Stimulated activated CD4-positive, alpha-beta T cell treated with anti-CD3 and anti-CD28 coated beads, Interleukin-4, amount 100 ng/mL, for 48 hours (primary cell): ENCODE measurements at places on chromosomes 2 and 18.

DNA sequence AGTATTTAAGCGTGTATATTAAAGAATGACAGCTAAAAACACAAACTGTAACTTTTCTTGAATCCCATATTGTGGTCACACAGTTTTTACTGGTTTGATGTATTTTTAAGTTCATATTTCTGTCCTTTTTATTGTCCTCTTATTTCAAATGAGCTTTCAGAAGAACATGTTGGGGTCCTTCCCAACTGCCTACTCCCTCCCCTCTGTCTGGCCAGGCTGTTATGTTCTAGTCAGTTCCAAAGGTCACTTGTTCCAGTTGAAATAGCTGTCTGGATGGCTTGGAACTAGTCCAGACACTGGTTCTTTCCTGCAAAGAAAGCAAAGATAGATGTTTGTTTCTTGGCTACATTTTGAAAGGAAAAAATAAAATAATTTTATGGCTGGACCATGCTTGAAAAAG is 306.9 kb downstream of the GULP1 start:
- no peak for DNase-seq

DNA sequence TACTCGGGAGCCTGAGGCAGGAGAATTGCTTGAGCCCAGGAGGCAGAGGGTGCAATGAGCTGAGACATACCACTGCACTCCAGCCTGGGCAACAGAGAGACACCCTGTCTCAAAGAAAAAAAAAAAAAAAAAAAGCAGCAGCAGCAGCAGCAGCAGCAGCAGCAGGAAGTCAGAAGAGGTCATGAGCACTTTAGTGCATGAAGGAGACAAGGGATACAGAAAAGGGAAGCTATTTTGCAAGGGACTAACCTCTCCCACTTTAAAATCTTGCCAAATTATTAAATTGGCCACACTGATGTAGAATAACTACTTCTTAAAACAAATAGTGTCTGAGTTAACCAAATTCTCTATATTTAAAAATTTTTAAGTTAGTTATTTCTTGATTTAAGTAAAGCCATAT is 113.4 kb upstream of the PDE1A start:
- no peak for DNase-seq

DNA sequence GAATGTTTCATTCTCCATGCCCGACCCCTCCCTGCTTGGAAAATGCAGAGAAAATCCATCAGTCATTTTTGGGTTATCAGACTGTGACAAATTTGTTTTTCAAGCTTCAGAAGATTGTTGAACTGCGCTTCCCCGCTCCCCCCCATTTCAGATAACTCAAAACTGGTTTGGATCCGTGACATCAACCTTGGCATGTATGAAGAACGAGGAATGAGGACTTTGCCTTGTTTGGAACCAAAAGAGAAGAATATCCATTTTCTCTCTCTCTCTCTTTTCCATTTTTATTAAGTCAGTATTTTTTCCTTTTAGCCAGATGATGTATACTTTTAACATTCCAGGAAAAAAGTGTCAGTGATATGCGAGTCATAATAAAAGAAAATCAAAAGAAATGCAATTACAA is 171.6 kb downstream of the BCL2 start:
- no peak for DNase-seq

DNA sequence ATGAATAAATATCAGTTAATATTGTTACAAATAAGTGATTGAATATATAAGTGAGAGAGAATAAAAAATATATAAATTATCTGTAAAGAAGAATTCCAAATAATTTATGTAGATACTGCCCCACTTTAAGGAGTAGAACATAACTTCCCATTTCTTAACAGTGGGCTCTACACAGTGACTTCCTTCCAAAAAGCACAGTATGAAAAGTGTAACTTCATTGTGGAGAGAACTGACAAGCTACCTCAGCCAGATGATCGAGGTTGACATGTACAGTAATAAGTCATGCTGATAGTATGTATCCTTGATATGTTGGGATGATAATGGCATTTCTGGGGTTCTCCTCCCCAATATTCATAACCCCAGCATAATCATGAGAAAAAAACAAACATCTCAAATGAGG is 191.9 kb upstream of the FN1 start:
- no peak for DNase-seq

- no peak for DNase-seq
Observed at GRCh38 chr2:230941202-230942180, 16.4 kb upstream of the GPR55 start.

- DNase-seq: no peak
Observed at GRCh38 chr18:69992776-69993175, 45.1 kb upstream of the CD226 start.

- DNase-seq: no peak
Observed at GRCh38 chr2:134020608-134021007, 233.3 kb upstream of the MGAT5 start.

GRCh38 chr2:145299368-145299767 is 779.4 kb upstream of the ZEB2 start:
- DNase-seq: no peak

DNA sequence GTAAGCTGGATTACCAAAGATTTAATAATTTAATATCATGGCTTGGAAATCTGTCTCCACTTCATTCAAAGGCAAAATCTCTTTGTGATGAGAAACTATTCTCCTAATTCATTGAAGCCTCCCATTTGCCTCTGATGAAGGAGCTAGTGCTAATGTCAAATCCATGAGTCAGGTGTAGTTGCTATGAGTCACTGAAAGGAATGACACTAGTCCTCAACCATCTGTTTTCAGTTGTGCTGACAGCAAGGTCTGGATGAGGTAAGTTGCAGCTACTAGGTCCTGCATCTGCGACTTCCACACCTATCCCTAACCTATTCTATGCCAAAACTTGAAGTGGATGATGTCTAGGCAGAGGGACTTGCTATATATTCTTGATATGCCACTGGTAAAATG is 324.0 kb upstream of the UBE2E3 start:
- no peak for DNase-seq

GRCh38 chr18:50816419-50817166 is 3.2 kb downstream of the MRO start:
- no peak for DNase-seq

DNA sequence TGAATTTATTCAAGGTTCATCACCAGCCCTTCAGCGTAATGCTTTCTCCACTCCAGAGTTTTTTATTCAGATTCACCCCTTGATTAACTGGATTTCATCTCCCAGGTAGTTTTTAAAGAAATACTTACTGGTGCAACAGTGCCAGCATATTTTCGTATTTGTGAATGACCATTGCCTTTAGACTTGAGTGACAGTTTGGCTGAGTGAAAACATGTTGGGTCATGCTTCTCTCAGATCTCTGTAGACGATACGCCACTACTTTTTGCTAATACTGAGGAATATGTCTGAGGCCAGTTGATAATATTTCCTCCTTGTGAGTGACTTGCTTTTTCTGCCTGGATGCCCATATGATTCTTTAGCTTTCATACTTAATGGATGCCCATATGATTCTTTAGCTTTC is 51.5 kb downstream of the CYP26B1 start:
- no peak for DNase-seq

- DNase-seq: no peak
Observed at GRCh38 chr2:239667431-239667985, 266.7 kb upstream of the HDAC4 start.

DNA sequence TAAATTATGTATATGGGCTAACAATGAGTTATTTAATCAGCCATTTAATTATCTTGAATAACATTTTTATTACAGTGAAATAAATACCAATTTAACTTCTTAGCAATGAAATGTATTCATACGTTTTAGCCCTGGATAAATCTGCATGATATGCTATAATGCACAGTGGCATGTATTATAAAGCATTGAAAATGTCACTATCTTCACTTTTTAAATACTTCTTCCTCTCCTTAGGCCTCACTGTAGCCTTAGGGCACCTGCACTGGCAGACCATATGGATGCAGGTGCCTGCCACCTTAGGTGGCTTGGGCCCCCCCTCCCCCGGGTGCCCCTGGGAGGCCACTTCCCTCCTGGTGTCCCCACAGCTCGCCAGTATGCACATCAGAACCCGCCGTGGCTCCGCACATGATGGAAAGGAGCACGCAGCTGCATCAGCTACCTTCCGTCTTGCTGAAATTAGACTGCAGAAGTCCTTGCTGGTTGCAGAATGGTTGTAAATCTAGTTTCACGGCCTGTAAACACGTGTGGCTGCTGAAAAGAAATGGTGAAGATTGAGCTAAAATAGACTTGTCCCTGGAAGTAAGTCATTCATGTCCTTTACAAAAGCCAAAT is 56.7 kb downstream of the ADI1 start:
- DNase-seq: no peak

DNA sequence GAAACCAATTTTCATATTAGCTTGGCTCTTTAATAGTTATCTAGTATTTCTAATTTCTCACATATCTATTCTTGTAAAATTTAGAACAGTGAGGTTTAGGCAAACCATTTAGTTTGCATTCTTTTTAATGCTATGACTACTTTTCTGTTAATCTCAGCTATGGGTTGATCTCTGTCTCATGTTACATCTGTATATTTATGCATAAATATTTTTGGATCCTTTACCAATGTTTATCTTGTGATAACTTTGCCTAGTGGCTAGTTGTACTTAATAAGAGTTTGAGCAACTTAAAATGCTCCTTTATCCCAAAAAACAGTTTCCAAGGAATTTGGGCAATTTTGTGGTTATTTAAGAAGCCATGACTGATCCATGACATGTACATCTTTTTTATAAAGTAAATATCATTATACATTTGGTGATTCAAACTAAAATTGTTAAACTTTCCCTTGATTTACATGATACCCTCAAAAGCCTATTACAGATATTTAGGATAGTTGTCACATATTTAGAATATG is 86.3 kb downstream of the R3HDM1 start:
- DNase-seq: no peak

GRCh38 chr18:32530947-32531651 is 60.4 kb upstream of the GAREM1 start:
- DNase-seq: no peak

GRCh38 chr2:65017335-65017734 is 28.1 kb downstream of the SLC1A4 start:
- no peak for DNase-seq
